ENCODE measurements at places on chromosomes 1 and 21.

- DNase-seq, result no peak
Measured at GRCh38 chr1:179353546-179353945, 12.2 kb upstream of the AXDND1 start.

DNA sequence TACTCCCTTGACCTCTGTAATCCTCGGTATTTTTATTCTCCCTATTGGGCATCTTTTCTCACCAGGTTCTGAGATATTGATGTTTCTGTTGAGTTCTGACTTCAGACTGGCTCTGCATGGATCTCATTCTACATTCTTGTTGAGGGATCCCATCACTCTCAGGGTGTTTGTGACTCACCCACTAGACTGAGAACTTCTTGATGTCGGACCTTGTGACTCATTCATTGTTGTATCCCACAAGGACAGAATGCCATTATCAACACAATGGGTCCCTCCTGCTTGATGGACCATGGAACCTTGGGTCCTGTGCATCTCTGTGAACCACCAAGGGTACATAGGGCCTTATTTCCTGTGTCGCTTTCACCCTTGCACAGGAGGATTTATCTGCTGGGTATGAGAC, 174.1 kb downstream of the PBX1 start:
- DNase-seq, result peak; percentile 48

- no peak for DNase-seq
Measured at GRCh38 chr1:209353053-209353452, 230.5 kb upstream of the CAMK1G start.

DNA sequence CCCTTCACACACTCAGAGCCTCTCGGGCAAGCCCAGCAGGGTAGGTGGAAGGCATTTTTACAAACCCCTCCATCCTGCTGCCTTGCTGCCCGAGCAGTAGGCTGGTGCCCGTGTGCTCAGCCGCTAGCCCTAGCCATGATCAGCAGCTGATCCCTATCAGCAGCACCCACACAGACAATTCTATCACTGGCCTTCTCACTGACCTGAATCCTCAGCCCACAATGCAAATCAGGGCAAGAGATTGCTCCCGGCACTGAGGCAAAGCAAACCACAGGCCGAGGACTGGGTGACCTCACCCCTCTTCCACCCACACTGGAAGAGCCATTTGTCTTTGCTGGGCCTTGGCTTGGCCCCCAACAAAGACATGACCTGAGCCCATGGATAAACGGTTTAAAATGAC, 895 bp upstream of the PDZK1 start:
- DNase-seq, result no peak

DNA sequence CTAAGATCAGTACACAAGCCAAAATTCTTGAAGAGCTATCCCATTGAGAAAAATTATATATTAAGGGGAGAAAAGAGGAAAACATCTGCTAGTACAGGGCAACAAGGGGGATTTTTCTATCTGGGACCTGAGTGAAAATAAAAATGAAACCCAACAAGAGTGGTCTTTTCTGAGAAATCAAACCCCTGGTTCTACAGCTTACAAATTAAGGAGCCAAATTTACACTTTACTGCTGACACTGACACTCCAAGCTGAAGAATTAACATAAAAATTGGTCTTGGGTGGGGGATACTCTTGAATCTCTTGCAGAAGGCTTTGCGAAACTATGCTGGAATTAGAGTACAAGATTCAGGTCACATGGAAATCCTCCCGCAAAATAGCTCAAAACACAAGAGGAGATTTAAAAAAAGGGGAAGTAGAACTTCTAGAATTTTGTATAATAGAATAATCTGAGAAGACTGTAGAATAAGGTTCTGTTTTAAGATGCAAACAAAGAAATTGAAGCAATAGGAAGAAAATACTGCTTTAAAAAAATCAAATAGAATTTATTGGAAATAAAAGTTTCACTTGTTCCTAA, 32.1 kb upstream of the HSPA13 start:
- no peak for DNase-seq
